Breast epithelium (tissue), 4 donors: ENCODE measurements at places on chromosomes 7 and 10. TPM values are rescaled to one million over a fixed set of nuclear protein-coding genes. Genes with fewer than 3 reads are reported as not detected.

PMPCB gene
- 63.4 TPM for total RNA-seq

DNAJC2 gene
- total RNA-seq: 21.3 TPM

- DNase-seq: no peak
Observed at GRCh38 chr10:121788115-121788514, 139.7 kb downstream of the ATE1 start.

DNA sequence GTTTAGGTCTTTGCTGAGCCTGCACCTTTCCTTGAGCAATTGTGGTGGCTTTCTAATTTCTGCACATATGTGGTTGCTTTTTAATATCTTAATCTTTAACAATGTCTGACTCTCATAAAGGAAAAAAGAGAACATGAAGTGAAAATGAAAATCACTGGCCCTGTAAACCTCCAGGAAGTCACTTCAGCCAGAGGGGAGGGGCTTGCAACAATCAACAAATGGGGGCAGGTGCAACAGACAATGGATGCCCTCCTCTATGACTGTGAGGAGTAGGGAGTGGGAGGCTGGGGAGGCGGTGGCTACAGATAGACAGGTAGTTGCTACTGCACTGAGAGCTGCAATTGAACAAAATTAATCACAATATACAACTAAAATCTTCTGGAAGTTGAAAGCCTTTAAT, 1377.4 kb downstream of the XPNPEP1 start:
- no peak for DNase-seq

DNA sequence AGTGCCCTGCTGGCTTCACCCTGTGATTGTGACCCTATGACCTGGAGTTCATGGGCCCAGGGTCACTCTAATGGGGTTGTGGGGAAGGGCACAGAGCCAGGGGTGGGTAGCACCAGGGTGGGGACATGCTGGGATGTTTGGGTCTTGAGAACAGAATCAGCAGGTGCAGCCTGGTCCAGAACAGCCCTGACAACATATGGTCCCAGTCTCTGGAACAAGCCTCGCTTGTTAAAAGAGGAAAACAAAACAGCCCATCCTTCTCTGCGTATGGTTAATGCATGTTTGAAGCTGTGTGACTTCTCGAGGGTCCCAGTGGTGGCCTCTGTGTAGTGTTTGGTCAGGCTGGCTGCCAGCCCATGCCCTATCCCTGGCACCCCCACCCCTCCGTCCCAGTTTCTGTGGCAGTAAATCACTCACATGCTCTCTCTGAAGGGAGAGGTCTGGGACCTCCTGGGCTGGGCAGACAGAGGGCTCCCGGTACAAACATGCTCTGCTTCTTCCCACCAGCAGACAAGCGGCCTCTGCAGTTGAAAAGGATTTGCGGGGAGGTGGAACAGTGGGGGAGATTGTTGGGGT, 79.4 kb downstream of the FAM241B start:
- no peak for DNase-seq
